ENCODE measurements at places on chromosomes 11 and 22.

- DNase-seq = peak; percentile 70
Measured at GRCh38 chr11:124763156-124763947, 1.3 kb upstream of the ESAM start.

DNA sequence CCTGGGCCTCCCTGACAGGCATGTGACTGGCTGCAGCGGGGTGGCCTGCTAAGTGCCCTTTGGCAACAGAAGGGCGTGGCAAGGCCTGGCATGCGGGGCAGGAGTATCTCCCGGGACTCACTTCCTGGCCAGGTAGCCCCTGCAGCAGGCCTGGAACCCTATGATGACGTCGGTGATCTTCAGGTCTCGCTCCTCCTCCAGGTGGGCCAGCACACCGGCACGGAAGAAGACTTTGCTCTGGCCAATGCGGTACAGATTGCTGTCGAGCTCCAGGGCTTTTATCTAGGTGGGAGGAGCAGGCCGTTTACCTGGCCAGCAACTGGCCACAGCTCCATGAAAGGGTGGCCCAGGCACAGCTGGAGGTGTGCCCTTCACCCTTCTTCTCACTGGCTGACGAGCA is 50.9 kb downstream of the APOL1 start:
- no peak for DNase-seq

DNA sequence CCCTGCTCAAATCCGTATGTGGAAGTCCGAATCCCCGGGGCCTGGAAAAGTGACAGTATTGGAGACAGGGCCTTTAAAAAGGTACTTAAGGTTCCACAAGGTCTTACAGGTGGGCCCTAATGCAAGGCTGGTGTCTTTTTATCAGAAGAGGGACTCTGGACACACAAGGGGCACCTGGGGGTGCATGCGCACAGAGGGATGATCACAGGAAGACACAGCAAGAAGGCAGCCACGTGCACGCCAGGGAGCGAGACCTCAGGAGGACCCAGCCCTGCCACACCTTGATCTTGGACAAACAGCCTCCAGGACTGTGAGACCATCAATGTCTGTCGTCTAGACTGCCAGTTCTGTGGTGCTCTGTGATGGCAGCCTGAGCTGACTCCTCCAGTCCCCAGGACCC is 96.5 kb downstream of the SHANK2 start:
- no peak for DNase-seq

GRCh38 chr11:1508491-1508891 is 21.9 kb upstream of the MOB2 start:
- no peak for DNase-seq

- DNase-seq = peak; percentile 86
Measured at GRCh38 chr11:82959987-82960778, 58.6 kb downstream of the DDIAS start.
